Left lung (tissue), 14 donors: ENCODE measurements at places on chromosomes 12 and 14. TPM values are rescaled to one million over a fixed set of nuclear protein-coding genes. Genes with fewer than 3 reads are reported as not detected.

DNA sequence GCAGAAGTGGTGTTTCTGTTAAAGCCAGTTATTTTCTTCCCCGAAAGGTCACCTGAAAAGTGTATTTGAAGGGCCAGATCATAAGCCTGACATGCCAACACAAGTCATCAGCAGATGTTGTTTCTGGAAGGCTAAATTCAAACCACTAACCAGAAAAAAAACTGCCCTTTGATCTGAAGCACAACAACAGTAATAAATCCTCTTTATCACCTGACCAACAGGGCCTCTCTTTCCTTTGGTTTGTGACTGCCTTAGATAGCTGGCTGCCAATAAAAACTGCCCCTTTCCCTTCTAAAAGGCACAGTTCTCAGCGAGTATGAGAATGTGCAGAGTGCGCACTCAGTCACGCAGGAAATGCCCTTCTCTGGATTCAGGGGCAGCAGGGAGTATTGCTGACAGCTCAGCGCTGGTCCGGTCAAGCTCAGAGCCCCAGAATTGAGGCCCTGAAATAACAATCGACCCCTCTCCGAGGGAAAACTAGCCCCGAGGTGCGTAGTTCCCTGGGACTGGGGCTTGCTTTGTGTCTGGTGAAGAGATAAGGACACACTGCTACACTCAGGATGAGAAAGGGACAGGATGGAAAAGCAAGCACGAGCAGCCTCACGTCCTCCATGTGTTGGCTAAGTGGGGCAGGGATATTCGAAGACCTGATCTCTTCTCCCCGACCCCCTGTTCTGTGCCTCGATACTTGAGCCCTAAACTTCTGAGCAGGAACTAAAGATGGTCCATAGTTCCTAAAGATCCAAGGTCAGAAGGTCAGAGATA, 184.2 kb upstream of the GZMB start:
- H3K36me3 ChIP-seq, result no peaks in the 10 kb centered on the region
- H3K27me3 ChIP-seq, result no peaks in the 10 kb centered on the region
- no peak for DNase-seq
- H3K27ac ChIP-seq, result no peak overlapping the region
- peaks cover 4% of the 10 kb centered on the region for H3K4me1 ChIP-seq
- no peak overlapping the region for H3K4me3 ChIP-seq

GRCh38 chr14:60905923-60906322, 75.0 kb downstream of the TRMT5 start:
- H3K27me3 ChIP-seq, result no peaks in the 10 kb centered on the region
- H3K27ac ChIP-seq, result no peak overlapping the region
- no peak overlapping the region for H3K4me3 ChIP-seq
- no peaks in the 10 kb centered on the region for H3K4me1 ChIP-seq
- H3K36me3 ChIP-seq, result no peaks in the 10 kb centered on the region
- DNase-seq, result no peak

DNA sequence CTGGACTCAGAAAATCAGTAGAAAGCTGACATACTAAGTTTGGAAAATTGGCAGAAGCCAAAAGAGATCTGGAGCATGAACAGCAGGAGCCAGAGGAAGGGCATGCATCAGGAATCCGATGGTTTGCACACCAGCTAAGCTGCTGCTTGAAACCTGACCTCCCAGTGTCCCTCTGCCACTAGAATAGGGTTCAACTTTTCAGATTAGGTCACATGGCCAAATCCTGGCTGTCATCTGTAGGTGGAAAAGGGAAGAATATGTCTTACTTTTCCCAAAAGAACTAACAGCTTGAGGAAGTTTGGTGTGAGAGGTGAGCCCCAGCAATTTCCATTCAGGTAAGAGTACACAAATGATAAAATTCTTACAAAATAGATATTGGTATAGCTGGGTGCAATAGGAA, 732.6 kb downstream of the RERGL start:
- no peak for DNase-seq
- no peaks in the 10 kb centered on the region for H3K4me1 ChIP-seq
- no peaks in the 10 kb centered on the region for H3K27me3 ChIP-seq
- no peak overlapping the region for H3K27ac ChIP-seq

- H3K4me3 ChIP-seq, result no peak overlapping the region
- H3K27ac ChIP-seq, result no peak overlapping the region
- no peaks in the 10 kb centered on the region for H3K36me3 ChIP-seq
- no peaks in the 10 kb centered on the region for H3K4me1 ChIP-seq
- H3K27me3 ChIP-seq, result no peaks in the 10 kb centered on the region
- no peak for DNase-seq
These were observed 36.6 kb upstream of the PIK3C2G start for GRCh38 chr12:18224745-18225144.

DNA sequence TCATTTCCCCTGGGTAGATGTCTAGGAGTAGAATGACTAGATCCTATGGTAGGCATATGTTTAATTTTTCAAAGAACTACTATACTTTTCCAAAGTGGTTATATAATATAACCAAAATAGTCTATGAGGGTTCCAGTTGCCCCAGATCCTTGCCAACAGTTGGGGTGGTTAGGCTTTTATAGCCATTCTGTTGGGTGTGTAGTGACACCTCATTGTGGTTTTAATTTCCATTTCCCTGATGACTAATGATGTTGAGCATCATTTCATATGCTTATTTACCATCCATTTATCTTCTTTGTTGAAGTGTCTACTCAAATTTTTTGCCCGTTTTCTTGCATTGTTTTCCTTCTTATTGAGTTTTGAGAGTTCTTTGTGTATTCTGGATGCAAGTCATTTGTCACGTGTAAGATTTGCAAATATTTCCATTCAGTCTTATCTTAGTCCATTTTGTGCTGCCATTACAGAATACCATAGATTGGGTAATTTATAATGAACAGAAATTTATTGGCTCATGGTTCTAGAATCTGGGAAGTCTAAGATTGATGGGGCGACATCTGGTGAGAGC, 4.7 kb downstream of the SYNE2 start:
- no peaks in the 10 kb centered on the region for H3K36me3 ChIP-seq
- H3K4me1 ChIP-seq, result no peaks in the 10 kb centered on the region
- no peak for DNase-seq
- H3K27me3 ChIP-seq, result peaks cover 2% of the 10 kb centered on the region
- H3K4me3 ChIP-seq, result no peak overlapping the region

The SOX5 gene
- total RNA-seq, result 12.2 TPM
